ENCODE measurements at places on chromosomes 4 and X. TPM values are rescaled to one million over a fixed set of nuclear protein-coding genes. Genes with fewer than 3 reads are reported as not detected.

DNA sequence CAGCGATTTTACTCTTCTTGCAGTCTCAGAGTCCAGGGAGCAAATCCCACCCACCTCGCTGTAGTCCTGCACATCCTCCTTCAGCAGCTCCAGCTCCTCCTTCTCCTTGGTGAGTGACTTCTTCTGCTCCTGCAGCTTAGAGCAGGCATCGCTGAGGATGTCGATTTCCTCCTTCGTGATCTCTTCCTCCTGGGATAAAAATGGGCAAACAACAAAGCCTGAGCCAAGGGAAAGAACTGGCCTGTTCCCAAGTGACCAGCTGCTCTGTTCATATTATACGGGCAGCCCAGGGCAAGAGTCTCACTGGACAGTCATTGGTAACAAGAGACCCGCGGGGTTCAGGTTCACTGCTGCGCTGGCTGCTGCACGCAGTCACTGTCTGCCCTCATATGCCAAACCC is 26.2 kb downstream of the FGFR3 start:
- peaks cover 42% of the 10 kb centered on the region for H3K36me3 ChIP-seq
- no peaks in the 10 kb centered on the region for H3K27me3 ChIP-seq
- H3K4me1 ChIP-seq = no peaks in the 10 kb centered on the region
- H3K4me3 ChIP-seq = no peak overlapping the region
- no peak overlapping the region for H3K27ac ChIP-seq

GRCh38 chr4:54139332-54139731 is 39.4 kb downstream of the GSX2 start:
- no peak overlapping the region for H3K27ac ChIP-seq
- no peak overlapping the region for H3K4me3 ChIP-seq
- H3K4me1 ChIP-seq = no peaks in the 10 kb centered on the region

DNA sequence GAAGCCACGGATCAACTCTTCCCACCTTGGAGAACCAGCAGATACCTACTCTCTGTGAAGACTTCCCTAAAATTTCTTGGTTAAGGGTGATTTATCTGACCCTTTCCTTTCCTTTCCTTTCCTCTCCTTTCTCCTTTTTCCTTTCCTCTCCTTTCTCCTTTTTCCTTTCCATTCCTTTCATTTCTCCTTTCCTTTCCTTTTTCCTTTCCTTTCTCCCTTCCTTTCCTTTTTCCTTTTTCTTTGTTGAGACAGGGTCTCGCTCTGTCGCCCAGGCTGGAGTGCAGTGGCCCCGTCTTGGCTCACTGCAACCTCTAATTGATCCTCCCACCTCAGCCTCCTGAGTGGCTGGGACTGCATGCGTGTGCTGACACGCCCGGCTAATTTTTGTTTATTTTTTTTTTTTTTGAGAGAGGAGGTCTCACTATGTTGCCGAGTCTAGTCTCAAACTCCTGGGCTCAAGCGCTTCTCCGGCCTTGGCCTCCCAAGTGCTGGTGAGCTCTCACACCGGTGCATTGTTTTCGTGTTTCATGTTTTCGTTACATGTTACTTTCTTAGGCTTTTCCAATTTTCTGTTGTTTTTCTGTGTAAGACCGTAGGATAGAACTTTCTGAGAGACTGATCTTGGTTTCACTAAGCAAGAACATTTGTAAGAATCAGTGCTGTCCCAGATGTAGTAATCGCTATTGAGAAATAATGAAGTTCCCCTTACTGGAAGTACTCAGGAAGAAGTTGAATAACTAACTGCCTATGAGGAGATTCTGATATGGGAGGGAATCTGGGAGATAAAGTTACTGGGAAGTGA is 2.0 kb downstream of the TMEM165 start:
- no peaks in the 10 kb centered on the region for H3K27me3 ChIP-seq
- H3K4me3 ChIP-seq = peak overlapping the region; percentile 88
- DNase-seq = no peak
- peak overlapping the region; percentile 75 for H3K27ac ChIP-seq
- H3K36me3 ChIP-seq = peaks cover 36% of the 10 kb centered on the region
- H3K4me1 ChIP-seq = peaks cover 36% of the 10 kb centered on the region

DNA sequence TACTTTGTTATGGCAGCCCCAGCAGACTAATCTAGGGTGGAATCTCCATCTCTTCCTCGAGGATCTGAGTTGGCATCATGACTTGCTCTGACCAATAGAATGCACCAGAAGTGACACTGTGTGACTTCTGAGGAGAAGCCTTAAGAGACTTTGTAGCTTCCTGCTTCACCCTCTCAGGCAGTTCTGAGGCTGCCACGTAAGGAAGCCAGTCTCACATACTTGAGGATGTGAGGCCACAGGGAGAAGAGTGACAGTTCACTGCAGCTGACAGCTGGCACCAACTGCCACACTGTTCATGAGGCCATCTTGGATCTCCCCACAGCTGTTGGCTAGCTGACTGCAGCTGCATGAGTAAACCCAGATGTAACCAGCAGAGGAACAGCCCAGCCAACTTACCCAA is 29.3 kb upstream of the BCOR start:
- H3K4me1 ChIP-seq = peaks cover 6% of the 10 kb centered on the region
- no peak overlapping the region for H3K4me3 ChIP-seq
- peak; percentile 46 for DNase-seq
- no peaks in the 10 kb centered on the region for H3K27me3 ChIP-seq
- H3K27ac ChIP-seq = no peak overlapping the region
- peaks cover 5% of the 10 kb centered on the region for H3K36me3 ChIP-seq

- no peaks in the 10 kb centered on the region for H3K36me3 ChIP-seq
- peak; percentile 47 for DNase-seq
- H3K4me1 ChIP-seq = no peaks in the 10 kb centered on the region
These were observed 174.9 kb downstream of the CORIN start for GRCh38 chr4:47662975-47663374.

DNA sequence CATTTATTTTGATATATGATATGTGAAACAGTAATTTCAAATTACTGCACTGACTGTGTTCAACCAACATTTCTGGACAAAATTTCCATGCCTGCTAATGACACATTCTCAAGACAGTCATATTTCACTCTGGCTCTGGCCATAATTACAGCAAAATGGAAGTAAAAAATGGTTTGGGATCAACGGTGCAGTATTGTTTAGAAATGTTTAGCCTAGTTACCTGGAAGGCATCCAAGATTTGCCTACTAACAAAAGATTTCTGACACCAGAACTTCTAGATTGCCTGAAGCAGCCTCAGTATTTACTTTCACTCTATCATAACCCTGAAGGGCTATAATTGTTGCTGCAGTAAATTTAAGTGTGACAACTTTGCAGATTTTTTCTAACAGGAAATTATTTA is 416.3 kb downstream of the PCDH10 start:
- H3K27ac ChIP-seq = no peak overlapping the region
- H3K36me3 ChIP-seq = no peaks in the 10 kb centered on the region
- H3K4me1 ChIP-seq = no peaks in the 10 kb centered on the region

DNA sequence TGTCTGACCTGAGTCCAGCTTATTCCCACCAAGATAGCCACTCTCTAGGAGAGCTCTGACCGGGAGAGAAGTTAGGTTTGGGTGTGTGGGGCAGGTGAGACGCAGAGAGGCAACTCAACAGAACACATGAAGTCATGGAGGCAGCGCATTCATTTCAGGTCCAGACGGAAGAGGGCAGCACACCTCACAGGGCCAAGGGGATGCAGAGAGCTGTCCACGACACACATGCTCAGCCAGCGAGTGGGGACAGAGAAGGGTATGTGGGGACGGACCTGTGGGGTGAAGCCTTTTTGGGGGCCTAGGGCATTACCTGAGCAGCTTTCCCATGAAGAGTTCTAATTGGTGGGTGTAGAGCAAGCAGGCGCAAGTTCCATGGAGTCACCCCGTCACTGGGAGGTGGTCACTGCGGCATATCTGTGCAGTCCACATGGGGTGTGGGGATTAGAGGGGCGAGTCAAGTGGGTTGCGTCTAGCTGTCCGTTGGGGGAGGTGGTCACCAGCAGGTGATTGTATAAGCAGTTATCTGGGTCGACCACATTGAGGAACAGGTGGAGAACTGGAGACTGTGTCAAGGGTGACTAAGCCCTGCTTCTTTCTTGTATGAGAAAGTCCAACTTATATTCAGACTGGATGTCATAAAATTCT is 24.3 kb upstream of the UXT start:
- H3K36me3 ChIP-seq = no peaks in the 10 kb centered on the region
- no peak overlapping the region for H3K4me3 ChIP-seq
- peaks cover 5% of the 10 kb centered on the region for H3K27me3 ChIP-seq
- H3K4me1 ChIP-seq = no peaks in the 10 kb centered on the region
- no peak for DNase-seq
- no peak overlapping the region for H3K27ac ChIP-seq

DNA sequence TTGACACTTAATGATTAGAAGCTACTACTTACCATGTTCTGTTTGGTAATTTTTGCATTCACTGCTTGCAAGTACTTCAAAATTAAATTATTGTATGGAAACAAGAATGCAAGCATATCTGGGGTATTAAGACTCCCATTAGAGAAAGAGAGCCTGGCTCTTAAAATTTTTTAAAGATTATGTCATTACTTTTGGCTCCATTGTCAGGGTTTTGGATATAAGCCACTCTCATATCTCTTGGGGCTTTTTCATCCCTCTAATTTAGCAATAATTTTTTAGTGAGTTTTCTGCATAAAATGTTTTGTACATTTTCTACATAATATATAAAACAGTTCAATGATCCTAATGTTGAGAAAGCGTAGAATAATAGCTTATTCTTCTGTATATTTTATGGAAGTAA is 49.4 kb downstream of the SLC9A6 start:
- no peaks in the 10 kb centered on the region for H3K4me1 ChIP-seq
- H3K27me3 ChIP-seq = no peaks in the 10 kb centered on the region
- peaks cover 8% of the 10 kb centered on the region for H3K36me3 ChIP-seq
- DNase-seq = no peak
- no peak overlapping the region for H3K4me3 ChIP-seq

DNA sequence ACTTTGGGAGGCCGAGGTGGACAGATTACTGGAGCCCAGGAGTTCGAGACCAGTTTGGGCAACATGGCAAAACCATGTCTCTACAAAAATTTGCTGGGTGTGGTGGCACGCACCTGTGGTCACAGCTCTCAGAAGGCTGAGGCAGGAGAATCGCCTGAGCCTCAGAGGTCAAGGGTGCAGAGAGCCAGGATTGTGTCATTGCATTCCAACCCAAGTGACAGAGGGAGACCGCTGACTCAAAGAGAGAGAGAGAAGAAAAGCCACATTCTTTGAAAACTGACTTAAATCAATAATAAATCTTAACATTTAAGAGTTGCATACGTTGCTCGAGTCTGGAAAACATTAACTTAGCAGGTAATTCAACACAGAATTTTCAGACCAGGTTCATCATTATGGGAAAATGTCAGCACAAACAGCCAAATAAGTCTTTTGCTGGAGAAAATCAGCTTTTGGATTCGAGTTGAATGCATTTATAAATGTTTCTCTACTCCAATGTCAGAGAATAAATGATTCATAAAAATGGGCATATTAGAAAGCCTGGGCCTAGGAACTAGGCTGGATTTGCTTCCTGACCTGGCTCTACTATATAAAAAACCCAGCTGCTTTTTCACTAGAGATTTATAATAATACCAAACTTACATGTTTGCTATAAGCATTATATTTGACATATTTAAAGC is 68.3 kb upstream of the RBPJ start:
- H3K4me3 ChIP-seq = no peak overlapping the region
- peaks cover 6% of the 10 kb centered on the region for H3K4me1 ChIP-seq
- H3K27ac ChIP-seq = no peak overlapping the region
- H3K36me3 ChIP-seq = no peaks in the 10 kb centered on the region
- peak; percentile 50 for DNase-seq

- H3K4me3 ChIP-seq = no peak overlapping the region
- no peaks in the 10 kb centered on the region for H3K36me3 ChIP-seq
- peaks cover 5% of the 10 kb centered on the region for H3K4me1 ChIP-seq
- peaks cover 14% of the 10 kb centered on the region for H3K27me3 ChIP-seq
These were observed 15.6 kb upstream of the CLDN24 start for GRCh38 chr4:183337833-183338232.

DNA sequence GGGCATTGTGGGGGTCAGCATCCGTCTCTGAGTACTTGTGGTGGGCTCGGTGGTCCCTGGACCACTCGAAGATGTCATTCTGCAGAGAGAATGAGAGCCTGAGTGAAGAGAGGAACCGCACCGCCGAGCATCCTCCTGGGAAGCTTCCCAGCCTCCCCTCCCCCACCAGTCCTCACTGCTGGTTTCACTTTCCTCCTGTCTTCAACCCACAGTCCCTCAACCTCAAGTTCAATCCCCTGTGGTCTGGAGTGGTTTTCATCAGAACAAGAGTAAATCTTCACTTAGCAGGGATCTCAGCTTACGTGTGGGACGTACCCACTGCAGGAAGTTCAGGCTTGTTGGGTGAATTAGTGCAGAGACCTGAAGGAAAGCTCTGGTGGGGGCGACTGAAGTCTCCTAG is 117.8 kb downstream of the SCD5 start:
- no peak for DNase-seq
- H3K27ac ChIP-seq = no peak overlapping the region
- H3K4me1 ChIP-seq = no peaks in the 10 kb centered on the region
- no peak overlapping the region for H3K4me3 ChIP-seq
- peaks cover 2% of the 10 kb centered on the region for H3K27me3 ChIP-seq

BTK gene
- total RNA-seq = 0.58 TPM

BANK1 gene
- not detected for total RNA-seq

IL21 gene
- 67.0 TPM for total RNA-seq

RHOXF2 gene
- not detected for total RNA-seq

MAGEE2 gene
- total RNA-seq = not detected

ATP1B4 gene
- not detected for total RNA-seq

SPANXD gene
- total RNA-seq = not detected

Measured in activated CD4-positive, alpha-beta memory T cell treated with anti-CD3 and anti-CD28 coated beads for 36 hours (primary cell).